Aorta (tissue), 5 donors: ENCODE measurements at places on chromosomes 16 and 17. TPM values are rescaled to one million over a fixed set of nuclear protein-coding genes. Genes with fewer than 3 reads are reported as not detected.

GRCh38 chr17:65307081-65307960 lies 170.2 kb downstream of the RGS9 start:
- H3K27me3 ChIP-seq, result no peaks in the 10 kb centered on the region
- H3K4me3 ChIP-seq, result no peak overlapping the region
- DNase-seq, result no peak

DNA sequence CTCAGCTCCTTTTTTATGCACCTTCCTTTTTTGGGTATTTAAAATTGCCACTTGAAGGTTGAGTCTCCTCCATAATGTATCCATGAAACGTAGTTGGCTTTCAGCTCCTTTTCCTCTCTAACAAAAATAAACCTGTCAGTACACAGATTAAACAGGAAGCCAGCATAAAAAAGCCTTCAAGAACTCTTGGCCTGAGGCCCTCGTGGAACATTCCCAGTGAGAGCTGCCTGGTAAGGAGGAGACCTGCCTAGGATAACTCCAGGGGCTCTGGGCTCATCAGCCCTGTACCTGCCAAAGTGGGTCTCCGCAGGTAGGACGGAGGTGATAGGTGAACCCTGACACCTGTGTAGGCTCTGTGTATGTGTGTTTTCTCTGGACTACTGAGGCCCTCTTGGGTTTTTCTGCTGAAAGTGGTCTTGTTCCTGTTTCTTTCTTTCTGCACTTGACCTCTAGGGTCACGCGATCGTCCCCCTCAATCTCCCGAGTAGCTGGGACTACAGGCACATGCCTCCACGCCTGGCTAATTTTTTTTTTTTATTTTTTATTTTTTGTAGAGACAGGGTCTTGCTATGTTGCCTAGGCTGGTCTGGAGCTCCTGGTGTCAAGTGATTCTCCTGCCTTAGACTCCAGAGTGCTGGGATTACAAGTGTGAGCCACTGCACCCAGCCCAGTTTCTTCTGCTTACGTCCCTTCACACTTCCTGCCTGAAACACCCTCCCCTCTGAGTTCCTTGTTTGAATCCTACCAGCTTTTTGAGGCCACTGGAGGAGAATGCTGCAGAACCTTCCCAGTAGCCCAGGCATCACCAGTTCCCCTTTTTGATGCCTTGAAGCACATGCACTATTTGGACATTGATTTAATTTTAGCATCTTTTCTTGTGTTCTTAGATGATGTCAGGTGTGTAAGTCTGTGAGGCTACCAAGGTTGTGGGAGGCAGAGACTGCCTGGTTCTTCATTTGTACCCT lies 9.8 kb downstream of the PGS1 start:
- H3K36me3 ChIP-seq, result no peaks in the 10 kb centered on the region
- H3K4me3 ChIP-seq, result no peak overlapping the region
- no peaks in the 10 kb centered on the region for H3K27me3 ChIP-seq
- H3K4me1 ChIP-seq, result no peaks in the 10 kb centered on the region
- peak; percentile 71 for DNase-seq

DNA sequence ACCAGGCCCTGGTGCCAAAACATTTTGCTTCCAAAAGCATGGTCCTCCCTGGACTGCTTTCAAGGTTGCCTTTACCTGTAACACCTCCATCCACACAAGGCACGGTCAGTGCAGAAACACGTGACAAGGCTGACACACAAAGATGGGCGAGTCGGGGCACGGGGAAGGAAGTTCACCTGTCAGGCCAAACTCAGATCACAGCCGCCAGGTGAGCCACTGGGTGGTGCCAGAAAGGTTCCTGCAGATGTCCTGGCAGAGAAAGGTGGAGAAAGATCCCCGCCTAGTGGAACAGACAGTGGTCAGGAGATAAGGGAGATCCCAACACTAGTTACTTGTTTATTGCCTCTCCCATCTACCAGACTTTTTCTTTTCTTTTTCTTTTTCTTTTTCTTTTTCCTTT lies 155.3 kb downstream of the AIPL1 start:
- H3K4me1 ChIP-seq, result no peaks in the 10 kb centered on the region
- no peak overlapping the region for H3K27ac ChIP-seq
- H3K4me3 ChIP-seq, result no peak overlapping the region
- no peaks in the 10 kb centered on the region for H3K27me3 ChIP-seq
- no peak for DNase-seq

- H3K27me3 ChIP-seq, result no peaks in the 10 kb centered on the region
- no peaks in the 10 kb centered on the region for H3K36me3 ChIP-seq
- no peak overlapping the region for H3K27ac ChIP-seq
- no peak for DNase-seq
- H3K4me1 ChIP-seq, result no peaks in the 10 kb centered on the region
Observed at GRCh38 chr17:58822148-58823050, 66.7 kb downstream of the PPM1E start.

GRCh38 chr16:82043680-82044584 lies 8.9 kb downstream of the HSD17B2 start:
- no peaks in the 10 kb centered on the region for H3K36me3 ChIP-seq
- no peaks in the 10 kb centered on the region for H3K4me1 ChIP-seq
- peaks cover 5% of the 10 kb centered on the region for H3K27me3 ChIP-seq
- H3K4me3 ChIP-seq, result no peak overlapping the region
- no peak overlapping the region for H3K27ac ChIP-seq
- DNase-seq, result no peak

DNA sequence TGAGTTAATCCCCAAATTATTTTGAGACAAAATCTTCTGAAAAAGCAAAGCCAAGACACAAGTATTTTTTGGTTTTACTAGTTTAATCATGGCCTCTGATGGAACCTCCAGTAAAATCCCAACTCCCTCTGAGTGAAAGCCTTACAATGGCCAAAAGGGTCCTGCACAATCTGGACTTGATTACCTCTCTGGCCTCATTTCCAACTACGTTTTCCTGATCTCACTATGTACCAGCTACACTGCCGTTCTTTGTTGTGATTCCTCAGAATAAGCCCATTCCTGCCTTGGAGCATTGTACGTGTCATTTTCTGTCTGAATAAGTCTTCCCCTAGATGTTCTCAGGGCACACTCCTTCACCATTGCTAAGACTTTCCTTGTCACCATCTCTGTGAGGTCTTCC lies 37.3 kb downstream of the SPOP start:
- H3K4me1 ChIP-seq, result peaks cover 6% of the 10 kb centered on the region
- H3K27me3 ChIP-seq, result no peaks in the 10 kb centered on the region
- peak overlapping the region; percentile 30 for H3K27ac ChIP-seq
- no peaks in the 10 kb centered on the region for H3K36me3 ChIP-seq

DNA sequence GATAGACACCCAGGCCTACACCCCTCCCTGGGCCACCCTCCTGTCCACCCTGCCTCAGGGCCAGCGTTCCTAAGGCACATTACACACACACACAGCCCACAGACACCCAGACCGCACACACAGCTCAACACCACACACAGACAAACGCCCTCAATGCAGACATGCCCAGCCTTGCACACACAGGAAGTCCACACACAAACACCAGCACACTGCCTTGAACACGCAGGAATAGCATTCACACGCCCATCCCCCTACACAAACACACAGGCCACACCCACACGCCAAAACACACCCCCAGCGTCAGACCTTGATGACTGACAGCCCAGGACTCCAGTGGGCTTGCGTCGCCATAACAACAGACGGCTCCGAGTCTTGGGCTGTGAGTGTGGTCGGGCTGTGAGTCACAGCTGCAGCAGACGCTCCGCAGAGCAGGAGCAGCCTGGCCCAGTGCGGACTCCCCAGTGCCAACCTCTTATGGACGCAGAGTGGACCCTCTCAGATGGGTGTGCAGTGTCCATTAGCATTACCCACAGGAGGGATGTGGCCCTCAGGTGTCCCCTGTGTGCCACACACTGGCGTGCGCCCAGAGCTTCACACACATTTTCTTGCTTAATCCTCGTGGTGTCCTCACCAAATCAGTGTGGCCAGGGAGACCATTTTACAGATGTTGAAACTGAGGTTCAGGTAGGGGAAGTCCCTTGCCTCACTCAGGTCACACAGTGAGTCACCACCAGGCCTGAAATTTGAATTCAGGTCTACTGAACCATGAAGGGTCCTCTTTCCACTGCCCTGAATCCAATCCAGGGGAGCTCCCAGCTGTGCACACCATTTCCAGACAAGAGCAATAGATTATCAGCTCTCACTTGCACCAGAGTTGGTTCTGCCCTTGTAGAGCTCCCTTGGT lies 17.8 kb upstream of the RAI1 start:
- no peaks in the 10 kb centered on the region for H3K4me1 ChIP-seq
- H3K27ac ChIP-seq, result no peak overlapping the region
- H3K27me3 ChIP-seq, result no peaks in the 10 kb centered on the region
- no peak overlapping the region for H3K4me3 ChIP-seq
- no peaks in the 10 kb centered on the region for H3K36me3 ChIP-seq

- DNase-seq, result peak; percentile 81
- H3K4me1 ChIP-seq, result peaks cover 6% of the 10 kb centered on the region
- H3K4me3 ChIP-seq, result peak overlapping the region; percentile 2
- H3K27me3 ChIP-seq, result no peaks in the 10 kb centered on the region
- H3K36me3 ChIP-seq, result no peaks in the 10 kb centered on the region
Observed at GRCh38 chr16:86619239-86619794, 41.0 kb downstream of the FOXL1 start.

GRCh38 chr17:40940266-40940665 lies 2.8 kb upstream of the KRT23 start:
- DNase-seq, result no peak
- H3K4me3 ChIP-seq, result no peak overlapping the region
- H3K36me3 ChIP-seq, result no peaks in the 10 kb centered on the region
- H3K27ac ChIP-seq, result no peak overlapping the region

GRCh38 chr17:50426814-50427787 lies 1.1 kb downstream of the ACSF2 start:
- no peak for DNase-seq
- H3K27ac ChIP-seq, result peak overlapping the region; percentile 74
- H3K36me3 ChIP-seq, result no peaks in the 10 kb centered on the region
- peaks cover 2% of the 10 kb centered on the region for H3K4me1 ChIP-seq

GRCh38 chr17:57515662-57516211 lies 229.4 kb downstream of the CCDC182 start:
- no peak for DNase-seq
- no peaks in the 10 kb centered on the region for H3K36me3 ChIP-seq
- no peaks in the 10 kb centered on the region for H3K4me1 ChIP-seq
- H3K27ac ChIP-seq, result no peak overlapping the region
- no peak overlapping the region for H3K4me3 ChIP-seq

GRCh38 chr17:57396511-57396921 lies 140.2 kb downstream of the MSI2 start:
- H3K4me3 ChIP-seq, result no peak overlapping the region
- H3K27ac ChIP-seq, result no peak overlapping the region
- no peaks in the 10 kb centered on the region for H3K36me3 ChIP-seq
- no peaks in the 10 kb centered on the region for H3K27me3 ChIP-seq

DNA sequence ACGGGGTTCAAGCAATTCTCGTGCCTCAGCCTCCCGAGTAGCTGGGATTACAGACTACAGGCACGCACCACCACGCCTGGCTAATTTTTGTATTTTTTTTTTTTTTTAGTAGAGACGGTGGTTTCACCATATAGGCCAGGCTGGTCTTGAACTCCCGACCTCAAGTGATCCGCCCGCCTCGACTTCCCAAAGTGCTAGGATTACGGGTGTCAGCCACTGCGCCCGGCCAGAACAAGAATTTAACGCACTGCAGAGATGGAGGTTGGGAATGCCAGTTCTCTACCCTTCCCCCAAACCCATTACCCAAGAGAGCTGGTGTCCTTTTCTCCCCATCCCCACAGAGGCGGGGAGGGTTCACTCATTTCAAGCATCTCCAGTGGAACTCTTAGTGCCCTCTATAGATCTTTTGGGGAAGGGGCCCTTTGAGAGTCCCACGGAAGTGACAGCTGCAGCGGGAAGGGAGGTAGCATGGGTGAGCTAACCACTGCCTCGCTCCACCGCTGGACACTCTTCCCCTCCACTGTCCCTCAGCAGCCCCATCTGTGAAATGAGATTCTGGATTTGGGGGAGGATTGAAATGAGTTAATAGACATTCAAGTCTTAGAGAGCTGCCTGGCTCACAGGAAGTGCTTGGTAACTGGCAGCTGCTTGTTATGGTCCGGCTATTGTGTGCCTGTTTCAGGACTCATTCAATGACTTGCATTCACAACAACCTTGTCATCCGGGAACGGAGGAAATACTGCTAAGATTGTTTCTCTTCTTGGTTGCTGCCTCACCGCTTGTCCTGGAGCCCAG lies 3.5 kb upstream of the UBALD2 start:
- H3K4me3 ChIP-seq, result no peak overlapping the region
- H3K27ac ChIP-seq, result no peak overlapping the region
- no peak for DNase-seq
- no peaks in the 10 kb centered on the region for H3K27me3 ChIP-seq

DNA sequence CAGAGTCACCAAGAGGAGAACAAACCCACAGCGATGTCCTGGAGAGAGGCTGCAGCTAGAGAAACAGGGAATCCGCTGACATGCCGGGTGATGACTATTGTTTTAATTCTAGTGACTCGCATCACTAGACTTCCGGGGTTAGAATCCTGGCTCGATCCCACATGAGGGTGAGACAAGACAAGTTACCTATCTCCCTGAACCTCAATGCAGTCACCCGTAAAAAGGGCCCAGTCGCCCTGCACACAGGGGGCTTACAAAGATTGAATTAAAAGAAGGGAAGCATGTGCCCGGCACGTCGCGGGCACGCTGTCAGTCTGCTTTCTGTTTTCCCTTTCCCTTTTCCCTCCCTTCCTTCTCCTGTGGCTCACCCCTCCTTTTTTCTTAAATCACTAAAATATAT lies 212.9 kb upstream of the FOXF1 start:
- no peaks in the 10 kb centered on the region for H3K4me1 ChIP-seq
- H3K27me3 ChIP-seq, result peaks cover 4% of the 10 kb centered on the region
- no peak overlapping the region for H3K4me3 ChIP-seq
- no peaks in the 10 kb centered on the region for H3K36me3 ChIP-seq

GRCh38 chr17:48011405-48012150 lies 26.0 kb downstream of the COPZ2 start:
- H3K27me3 ChIP-seq, result no peaks in the 10 kb centered on the region
- no peak overlapping the region for H3K27ac ChIP-seq
- no peaks in the 10 kb centered on the region for H3K4me1 ChIP-seq
- no peak overlapping the region for H3K4me3 ChIP-seq
- no peaks in the 10 kb centered on the region for H3K36me3 ChIP-seq

DNA sequence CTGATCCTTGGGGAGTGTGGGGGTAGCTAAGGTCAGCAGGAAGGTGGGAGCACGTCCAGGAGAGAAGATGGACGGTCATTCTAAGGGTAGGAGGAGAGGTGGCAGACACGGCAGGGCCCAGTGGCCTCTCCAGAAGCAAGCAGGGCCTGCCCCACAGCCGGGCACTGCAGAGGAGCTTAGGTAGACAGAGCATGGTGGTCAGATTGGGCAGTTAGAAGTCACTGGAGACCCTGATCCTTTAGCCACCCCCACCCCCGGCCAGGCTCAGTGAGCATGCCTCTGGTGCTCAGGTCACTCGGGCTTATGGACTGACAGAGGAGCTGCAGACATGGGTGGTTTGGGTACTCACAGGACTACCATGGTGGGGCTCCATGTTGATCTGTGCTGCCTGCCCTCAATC lies 26.3 kb downstream of the NLRP1 start:
- peak; percentile 33 for DNase-seq
- no peak overlapping the region for H3K4me3 ChIP-seq
- no peaks in the 10 kb centered on the region for H3K36me3 ChIP-seq
- no peak overlapping the region for H3K27ac ChIP-seq
- H3K27me3 ChIP-seq, result no peaks in the 10 kb centered on the region

LDHD gene
- 5.6 TPM for total RNA-seq

MAP3K3 gene
- 54.5 TPM for total RNA-seq

ZSCAN10 gene
- total RNA-seq, result not detected

CD79B gene
- 7.1 TPM for total RNA-seq

KRT12 gene
- total RNA-seq, result not detected

VMO1 gene
- total RNA-seq, result 6.6 TPM

PABPN1L gene
- total RNA-seq, result not detected
